ENCODE measurements at places on chromosomes 2 and 18.

- no peak for DNase-seq
Observed at GRCh38 chr2:150491943-150492342, 4.5 kb upstream of the RND3 start.

GRCh38 chr18:857986-858385, 45.9 kb upstream of the YES1 start:
- no peak for DNase-seq

DNA sequence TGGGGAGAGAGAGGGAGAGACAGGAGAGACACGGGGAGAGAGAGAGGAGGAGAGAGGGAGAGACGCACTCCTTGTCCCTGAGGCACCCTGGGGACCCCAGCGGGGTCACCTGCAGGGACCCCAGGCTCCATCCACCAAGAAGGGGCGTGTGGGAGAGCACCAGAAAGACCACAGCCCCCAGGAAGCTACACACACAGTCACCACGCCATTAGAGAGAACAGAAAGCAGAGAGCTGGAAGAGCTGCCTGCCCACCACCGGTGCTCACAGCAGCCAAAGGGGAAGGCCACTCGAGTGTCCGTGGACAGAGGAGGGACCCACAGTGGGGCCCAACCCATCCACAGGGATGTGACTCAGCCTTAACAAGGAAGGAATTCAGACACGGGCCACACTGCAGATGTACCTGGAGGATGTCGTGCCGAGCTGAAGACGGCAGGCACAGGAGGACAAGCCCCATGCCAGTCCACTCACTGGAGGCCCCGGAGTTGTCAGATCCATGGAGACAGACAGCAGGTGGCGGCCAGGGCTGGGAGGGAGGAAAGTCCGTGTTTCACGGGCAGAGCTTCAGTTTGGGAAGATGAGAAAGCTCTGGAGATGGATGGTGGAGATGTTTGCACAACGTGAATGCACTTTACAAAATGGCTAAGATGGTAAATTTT, 11.5 kb upstream of the NFATC1 start:
- DNase-seq, result no peak

DNA sequence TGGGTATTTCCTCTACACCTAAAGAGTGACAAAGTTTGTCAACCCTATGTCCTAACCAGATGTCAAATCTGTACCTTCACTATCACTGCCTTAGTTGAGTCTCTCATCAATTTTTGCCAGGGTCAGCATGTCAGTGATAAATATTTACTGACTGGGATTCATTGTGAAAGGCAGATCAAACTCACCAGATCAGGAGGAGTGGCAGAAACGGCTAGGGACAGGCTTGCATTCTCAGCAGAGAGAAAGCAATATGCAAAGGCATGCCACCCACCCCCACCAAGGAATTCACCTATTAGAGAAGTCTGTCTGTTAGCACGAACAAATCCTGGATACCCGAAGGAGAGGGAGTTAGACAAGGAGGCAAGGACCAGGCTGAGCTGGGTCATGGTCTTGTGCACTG, 62.6 kb downstream of the PTPN2 start:
- DNase-seq, result no peak

GRCh38 chr2:170396799-170397459, 219.0 kb downstream of the MYO3B start:
- DNase-seq, result no peak

DNA sequence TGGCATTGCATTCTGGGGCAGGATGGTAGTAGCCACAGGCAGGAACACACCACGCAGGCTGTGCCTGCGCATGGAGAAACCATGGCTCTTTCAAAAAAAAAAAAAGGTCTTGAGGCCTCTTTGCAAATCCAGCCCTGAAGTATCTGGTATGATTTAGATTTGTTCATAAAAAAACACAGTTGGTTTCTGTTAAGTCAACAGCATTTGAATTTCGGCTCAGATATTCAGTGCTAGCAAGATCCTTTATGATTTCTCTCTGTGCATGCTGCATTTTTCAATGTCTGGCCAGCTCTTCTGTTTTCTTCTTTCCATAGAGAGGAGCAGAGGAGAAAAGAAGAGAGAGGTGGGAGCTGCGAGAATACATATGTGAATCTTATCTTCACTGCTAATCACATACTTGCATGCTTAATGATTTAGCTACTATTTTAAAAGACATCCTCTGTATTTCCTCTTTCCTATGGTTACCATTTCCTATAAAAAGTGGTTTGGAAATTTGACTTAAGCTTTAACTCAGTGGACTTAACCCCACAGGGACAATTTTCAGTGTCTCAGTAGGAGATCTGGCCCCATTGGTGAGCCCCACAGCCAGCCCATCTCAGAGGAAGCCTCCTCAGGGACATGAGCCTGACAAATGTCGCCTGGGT, 214.3 kb upstream of the APCDD1 start:
- DNase-seq, result no peak

DNA sequence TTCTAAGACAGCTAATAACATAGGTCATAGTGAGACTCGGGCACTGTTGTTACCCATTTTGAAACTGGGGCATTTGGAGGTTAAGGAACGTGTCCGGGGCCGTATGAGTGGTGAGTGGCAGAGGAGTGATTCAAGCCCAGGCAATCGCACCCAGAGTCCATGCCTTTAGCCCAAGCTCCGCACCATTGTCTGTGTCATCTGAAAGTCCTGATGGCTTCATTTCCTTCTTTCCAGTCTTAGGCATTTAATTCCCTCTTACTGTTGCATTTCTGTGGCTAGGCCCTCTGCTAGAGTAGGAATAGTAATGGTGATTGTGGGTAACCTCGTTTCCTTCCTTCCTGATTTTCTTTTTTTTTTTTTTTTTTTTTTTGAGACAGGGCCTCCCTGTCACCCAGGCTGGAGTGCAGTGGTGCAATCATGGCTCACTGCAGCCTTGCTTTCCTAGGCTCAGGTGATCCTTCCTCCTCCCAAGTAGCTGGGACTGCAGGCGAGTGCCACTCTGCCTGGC, 49.8 kb upstream of the ASB1 start:
- no peak for DNase-seq

GRCh38 chr2:181672255-181673008, 7.9 kb downstream of the NEUROD1 start:
- DNase-seq, result no peak

DNA sequence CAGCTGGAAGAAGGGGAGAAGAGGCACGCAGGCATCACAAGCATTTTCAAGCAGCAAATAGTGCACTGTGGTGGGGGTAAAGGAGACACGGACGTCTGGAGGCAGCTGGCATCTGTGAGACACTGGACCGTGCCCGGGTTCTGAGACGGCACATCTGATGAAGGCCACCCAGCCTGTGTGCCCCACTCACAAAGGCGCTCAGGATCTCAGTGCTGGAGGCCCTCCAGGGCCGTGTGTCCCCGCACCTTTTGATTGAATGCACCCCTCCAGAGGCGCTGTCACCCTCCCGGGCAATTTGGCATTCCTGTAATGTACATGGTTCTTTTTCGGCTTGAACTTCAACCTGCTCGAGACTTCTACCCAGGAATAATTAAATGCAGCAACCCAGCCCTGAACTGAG, 101.5 kb upstream of the ODC1 start:
- DNase-seq, result no peak

- peak; percentile 43 for DNase-seq
Observed at GRCh38 chr2:147910990-147911473, 66.2 kb downstream of the ACVR2A start.

DNA sequence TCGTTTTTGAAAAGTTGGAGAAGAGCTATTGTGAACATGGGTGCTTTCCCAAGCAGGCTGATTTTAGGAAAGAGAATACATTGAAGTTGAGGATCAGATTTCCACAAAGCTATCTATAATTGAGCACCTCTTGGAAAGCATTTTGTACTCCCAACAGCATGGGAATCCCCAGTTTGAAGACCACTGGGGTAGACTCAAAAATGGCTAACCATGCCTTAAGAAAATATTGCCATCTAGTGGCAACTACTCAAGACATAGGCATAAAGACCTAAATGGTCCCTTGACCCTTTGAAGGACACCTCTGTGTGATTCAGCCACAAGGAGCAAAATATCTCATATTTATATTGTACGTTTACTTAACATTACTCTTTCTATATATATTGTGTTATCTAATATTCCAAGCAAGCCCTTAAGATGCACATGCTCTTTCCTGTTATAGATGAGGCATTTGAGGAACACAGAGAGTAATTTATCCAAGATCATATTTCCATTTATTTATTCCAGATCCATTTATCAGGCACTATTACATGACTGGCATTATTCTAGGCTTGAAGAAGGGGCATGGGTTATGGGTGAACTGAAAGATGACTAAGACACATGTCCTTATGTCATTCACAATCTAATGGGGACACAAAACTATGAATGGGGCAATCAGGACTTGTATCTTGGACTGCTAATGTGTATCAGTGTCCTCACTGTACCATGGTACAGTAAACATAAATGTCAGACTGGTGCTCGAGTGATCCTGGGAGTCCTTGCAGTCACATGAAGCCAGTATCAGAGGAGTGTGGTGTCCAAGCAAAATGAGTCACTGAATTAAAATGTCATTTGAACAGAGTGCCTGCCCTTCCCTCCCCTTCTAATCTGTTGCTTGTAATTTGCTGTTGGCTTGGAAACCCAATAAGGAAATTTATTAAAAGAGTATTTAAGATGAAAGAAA, 121.0 kb upstream of the XPO1 start:
- no peak for DNase-seq

- DNase-seq, result no peak
Observed at GRCh38 chr2:59314031-59314766, 1073.1 kb upstream of the FANCL start.

DNA sequence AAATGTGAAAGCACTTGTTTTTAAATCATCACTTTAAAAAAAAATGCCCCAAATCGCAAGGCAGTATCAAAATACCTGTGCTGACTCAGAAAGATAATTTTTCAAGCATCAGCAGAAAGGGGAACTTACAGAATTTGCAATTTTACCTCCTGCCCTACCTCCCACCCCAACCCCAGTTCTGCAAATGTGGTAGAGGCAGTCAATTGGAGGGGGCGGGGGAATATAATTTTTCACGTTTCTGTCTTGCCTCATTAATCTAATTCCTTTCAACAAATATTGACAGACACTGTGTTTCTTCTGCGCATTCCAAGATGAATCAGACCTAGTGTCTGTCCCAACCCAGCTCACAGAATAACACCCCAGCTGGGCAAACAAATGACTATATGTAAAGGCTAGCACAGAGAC, 76.8 kb downstream of the ALPK2 start:
- no peak for DNase-seq

DNA sequence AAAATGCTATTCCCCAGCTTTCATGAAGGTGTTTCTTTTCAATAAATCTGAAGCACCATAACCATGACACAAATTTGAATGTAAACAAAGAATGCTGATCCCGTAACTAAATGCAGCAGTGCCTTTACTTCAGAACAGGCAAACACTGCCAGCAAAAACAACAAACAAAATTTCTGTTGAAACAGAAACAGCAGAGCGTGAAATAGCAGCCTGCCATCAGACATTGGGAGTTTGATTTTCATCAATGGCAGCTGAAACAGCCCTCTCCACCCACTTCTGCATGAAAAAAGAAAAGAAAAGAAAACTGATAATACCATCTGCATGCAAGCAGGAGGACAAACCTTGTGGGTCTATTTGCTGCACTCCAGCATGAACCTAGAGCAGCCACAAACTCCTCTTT, 128.3 kb downstream of the CDH2 start:
- no peak for DNase-seq

DNA sequence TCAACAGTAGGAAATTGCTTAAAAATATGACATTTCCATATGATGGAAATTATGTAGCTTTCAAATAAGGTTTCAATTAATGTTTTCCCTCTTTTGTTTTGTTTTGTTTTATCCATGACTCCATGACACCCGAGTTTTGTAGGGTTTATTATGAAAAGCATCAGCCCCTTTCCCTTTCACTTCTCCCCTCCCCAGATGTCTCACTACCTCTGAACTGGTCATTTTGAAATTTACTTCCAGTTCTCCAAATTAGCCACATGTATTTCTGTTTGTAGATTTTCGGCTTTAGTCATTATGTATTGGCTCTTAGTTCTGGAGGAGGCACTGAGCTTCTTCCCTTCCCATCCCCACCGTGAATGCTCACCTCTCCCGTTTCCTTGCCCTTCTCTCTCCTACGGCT, 18.6 kb upstream of the VPS4B start:
- DNase-seq, result no peak

- no peak for DNase-seq
Observed at GRCh38 chr18:65298422-65298821, 452.4 kb upstream of the CDH7 start.

DNA sequence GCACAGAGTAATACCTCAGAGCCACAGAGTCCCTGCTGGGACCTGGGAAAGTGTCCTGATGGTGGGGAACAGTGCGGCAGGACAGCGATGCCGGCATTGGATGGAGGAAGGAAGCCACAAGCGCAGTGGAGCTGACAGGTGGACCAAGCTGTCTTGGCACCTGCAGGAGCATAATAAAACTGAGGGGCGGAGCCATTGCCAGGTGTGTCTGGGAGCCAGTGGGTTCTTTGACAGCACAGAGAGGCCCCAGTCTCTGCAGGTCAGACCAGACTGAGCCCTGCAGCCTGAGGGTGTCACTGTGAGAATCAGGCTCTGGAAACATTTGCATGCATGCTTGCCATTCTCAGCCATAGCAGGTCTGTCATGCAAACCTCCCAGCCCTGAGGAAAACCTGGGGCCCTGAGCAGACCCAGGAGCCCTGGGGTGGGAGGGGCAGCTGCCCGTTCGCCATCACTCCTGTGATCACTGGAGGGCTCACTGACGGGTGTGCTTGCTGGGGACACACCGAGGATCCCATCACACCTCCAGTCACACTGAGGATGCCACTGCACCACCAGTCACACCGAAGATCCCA, 210.5 kb upstream of the HDAC4 start:
- DNase-seq, result no peak

GRCh38 chr2:185127412-185127811, 529.1 kb downstream of the ZNF804A start:
- DNase-seq, result no peak
